ENCODE measurements at places on chromosomes 6 and 20. TPM values are rescaled to one million over a fixed set of nuclear protein-coding genes. Genes with fewer than 3 reads are reported as not detected.

GRCh38 chr6:40135491-40136072 lies 201.3 kb upstream of the MOCS1 start:
- H3K27ac ChIP-seq: no peak overlapping the region
- H3K27me3 ChIP-seq: no peaks in the 10 kb centered on the region
- no peak for DNase-seq
- no peaks in the 10 kb centered on the region for H3K36me3 ChIP-seq
- no peaks in the 10 kb centered on the region for H3K4me1 ChIP-seq

DNA sequence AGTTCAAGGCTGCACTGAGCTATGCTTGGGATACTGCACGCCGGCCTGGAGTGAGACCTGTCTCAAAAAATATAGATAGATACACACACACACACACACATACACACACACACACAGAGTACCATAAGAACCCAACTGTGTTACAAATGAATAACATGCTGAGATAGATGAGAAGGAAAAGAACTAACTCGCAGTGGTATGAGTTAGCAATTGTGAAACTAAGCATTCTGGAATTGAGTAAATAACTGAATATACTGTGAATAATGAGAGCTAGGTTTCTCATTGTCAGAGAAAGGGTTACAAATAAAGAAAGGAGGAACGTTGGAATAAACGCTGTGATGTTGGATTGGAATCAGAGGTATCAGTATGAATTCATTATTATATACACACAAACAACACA lies 14.6 kb upstream of the FAXC start:
- peaks cover 6% of the 10 kb centered on the region for H3K4me1 ChIP-seq
- H3K27me3 ChIP-seq: peaks cover 36% of the 10 kb centered on the region
- no peaks in the 10 kb centered on the region for H3K36me3 ChIP-seq
- DNase-seq: no peak
- H3K27ac ChIP-seq: no peak overlapping the region

- H3K36me3 ChIP-seq: no peaks in the 10 kb centered on the region
- peak overlapping the region; percentile 90 for H3K27ac ChIP-seq
Observed at GRCh38 chr6:29925727-29926412, 16.5 kb upstream of the HLA-A start.

ARFGEF3 gene
- total RNA-seq: 0.03 TPM

DNA sequence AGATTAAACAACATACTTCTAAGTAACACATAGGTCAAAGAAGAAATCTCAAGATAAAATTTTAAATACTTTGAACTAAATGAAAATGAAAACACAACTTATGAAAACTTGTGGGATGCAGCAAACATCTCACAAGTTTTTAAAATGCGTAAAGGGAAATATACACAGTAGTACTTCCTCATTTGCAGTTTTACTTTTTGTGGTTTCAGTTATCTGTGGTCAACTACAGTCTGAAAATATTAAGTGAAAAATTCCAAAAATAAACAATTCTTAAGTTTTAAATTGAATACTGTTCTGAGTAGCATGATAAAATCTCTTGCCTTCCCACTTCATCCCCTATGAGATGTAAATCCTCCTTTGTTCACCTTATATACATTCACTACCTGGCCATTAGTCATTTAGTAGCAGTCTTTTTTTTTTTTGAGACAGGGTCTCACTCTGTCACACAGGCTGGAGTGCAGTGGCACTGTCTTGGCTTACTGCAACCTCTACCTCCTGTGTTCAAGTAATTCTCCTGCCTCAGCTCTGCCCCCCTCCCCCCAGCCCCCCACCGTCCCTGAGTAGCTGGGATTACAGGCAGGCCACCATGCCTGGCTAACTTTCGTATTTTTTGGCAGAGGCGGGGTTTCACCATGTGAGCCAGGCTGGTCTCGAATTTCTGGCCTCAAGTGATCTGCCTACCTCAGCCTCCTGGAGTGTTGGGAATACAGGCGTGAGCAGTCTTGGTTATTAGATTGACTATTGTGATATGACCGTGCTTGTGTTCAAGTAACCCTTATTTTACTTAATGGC lies 154.6 kb upstream of the AHI1 start:
- no peak overlapping the region for H3K4me3 ChIP-seq
- no peaks in the 10 kb centered on the region for H3K27me3 ChIP-seq
- H3K36me3 ChIP-seq: no peaks in the 10 kb centered on the region
- no peak overlapping the region for H3K27ac ChIP-seq

DNA sequence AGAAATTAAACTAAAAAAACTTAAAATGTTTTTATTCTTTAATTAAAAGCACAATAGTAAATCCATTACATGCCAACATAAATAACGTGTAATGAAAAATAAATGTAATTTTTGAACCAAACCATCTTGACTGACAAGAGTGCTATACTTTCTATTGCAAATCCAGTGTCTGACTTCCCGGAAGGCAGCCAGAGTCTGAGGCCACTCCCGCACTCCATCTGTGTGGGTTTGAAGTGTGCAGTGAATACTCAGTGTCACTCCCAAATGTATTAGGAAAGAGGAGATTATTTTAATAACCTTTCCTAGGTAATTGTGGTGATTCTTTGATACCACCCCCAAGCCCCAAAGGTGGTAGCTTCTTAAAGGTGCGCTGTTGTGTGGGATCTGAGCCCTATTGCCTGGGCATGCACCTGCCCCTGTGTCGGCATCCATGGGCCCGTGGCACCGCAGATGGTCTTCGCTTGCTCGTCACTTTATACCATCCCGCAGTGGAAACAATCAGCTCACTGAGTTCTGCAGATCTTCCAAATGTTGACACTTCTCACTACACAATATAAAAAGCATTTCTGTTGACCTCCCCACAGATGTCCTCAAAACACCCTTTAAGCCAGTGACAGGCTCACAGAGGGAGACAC lies 391.2 kb downstream of the THBS2 start:
- no peak overlapping the region for H3K4me3 ChIP-seq
- H3K27me3 ChIP-seq: peaks cover 8% of the 10 kb centered on the region
- no peak for DNase-seq
- no peaks in the 10 kb centered on the region for H3K36me3 ChIP-seq
- H3K4me1 ChIP-seq: peaks cover 3% of the 10 kb centered on the region

- no peak overlapping the region for H3K27ac ChIP-seq
- DNase-seq: no peak
- peaks cover 26% of the 10 kb centered on the region for H3K27me3 ChIP-seq
- H3K4me1 ChIP-seq: no peaks in the 10 kb centered on the region
Observed at GRCh38 chr6:52724042-52724405, 39.3 kb downstream of the GSTA2 start.

TSBP1 gene
- not detected for total RNA-seq

DNA sequence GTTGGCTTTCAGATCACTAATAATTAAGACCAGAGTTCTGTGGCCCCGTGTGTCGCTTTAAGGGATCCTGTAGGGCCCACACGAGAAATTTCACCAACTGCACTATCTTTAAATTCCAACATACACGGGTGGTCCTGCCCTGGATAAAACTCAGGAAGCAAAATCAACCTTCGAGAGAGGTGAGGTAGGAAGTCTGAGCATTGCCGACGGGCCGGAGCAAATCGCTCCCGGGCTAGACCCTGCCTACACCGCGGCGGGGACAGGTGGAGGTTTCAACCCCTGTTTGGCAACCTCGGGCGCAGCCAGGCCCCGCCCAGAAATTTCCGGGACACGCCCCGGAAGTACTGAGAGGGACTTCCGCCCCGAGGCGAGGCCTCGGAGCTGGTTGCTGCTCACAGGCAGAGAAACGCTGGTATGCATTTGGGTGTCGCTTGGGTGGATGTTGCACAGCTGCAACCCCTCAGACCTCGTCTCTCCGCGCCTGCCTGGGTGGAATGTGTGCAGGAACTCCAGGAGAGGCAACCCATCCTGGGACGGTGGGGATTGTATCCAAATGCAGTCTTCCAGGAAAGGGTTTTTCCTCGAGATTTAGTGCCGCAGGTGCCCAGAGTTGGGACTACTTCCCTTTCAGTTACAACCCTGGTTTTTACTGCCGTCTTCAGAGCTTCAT lies 19.9 kb downstream of the ZKSCAN8 start:
- peaks cover 11% of the 10 kb centered on the region for H3K27me3 ChIP-seq
- H3K36me3 ChIP-seq: peaks cover 11% of the 10 kb centered on the region
- peaks cover 6% of the 10 kb centered on the region for H3K4me1 ChIP-seq
- peak overlapping the region; percentile 62 for H3K4me3 ChIP-seq
- DNase-seq: peak; percentile 49
- H3K27ac ChIP-seq: peak overlapping the region; percentile 69

- no peak for DNase-seq
- no peaks in the 10 kb centered on the region for H3K4me1 ChIP-seq
- no peak overlapping the region for H3K27ac ChIP-seq
- no peaks in the 10 kb centered on the region for H3K27me3 ChIP-seq
Observed at GRCh38 chr6:114690625-114691024, 347.8 kb upstream of the HS3ST5 start.

GRCh38 chr6:108501559-108501958 lies 59.2 kb upstream of the FOXO3 start:
- DNase-seq: no peak
- H3K36me3 ChIP-seq: peaks cover 3% of the 10 kb centered on the region
- no peak overlapping the region for H3K27ac ChIP-seq
- H3K4me1 ChIP-seq: no peaks in the 10 kb centered on the region
- no peaks in the 10 kb centered on the region for H3K27me3 ChIP-seq

- H3K36me3 ChIP-seq: peaks cover 2% of the 10 kb centered on the region
- H3K27ac ChIP-seq: no peak overlapping the region
- H3K4me3 ChIP-seq: no peak overlapping the region
- DNase-seq: no peak
- H3K4me1 ChIP-seq: peaks cover 18% of the 10 kb centered on the region
Observed at GRCh38 chr6:30002871-30003270, 58.2 kb upstream of the POLR1H start.

- H3K27ac ChIP-seq: no peak overlapping the region
- no peaks in the 10 kb centered on the region for H3K4me1 ChIP-seq
- H3K36me3 ChIP-seq: no peaks in the 10 kb centered on the region
- no peak for DNase-seq
- H3K27me3 ChIP-seq: no peaks in the 10 kb centered on the region
Observed at GRCh38 chr6:147699637-147700036, 191.1 kb downstream of the SAMD5 start.

- no peaks in the 10 kb centered on the region for H3K27me3 ChIP-seq
- DNase-seq: no peak
- H3K4me3 ChIP-seq: no peak overlapping the region
- H3K4me1 ChIP-seq: no peaks in the 10 kb centered on the region
Observed at GRCh38 chr6:84403545-84403944, 176.1 kb upstream of the CEP162 start.

- H3K4me1 ChIP-seq: peaks cover 2% of the 10 kb centered on the region
- peak overlapping the region; percentile 70 for H3K27ac ChIP-seq
- no peaks in the 10 kb centered on the region for H3K36me3 ChIP-seq
- no peak for DNase-seq
Observed at GRCh38 chr20:52824494-52825216, 147.5 kb upstream of the TSHZ2 start.

RPS6KA2 gene
- 5.9 TPM for total RNA-seq

- no peak overlapping the region for H3K4me3 ChIP-seq
- peaks cover 4% of the 10 kb centered on the region for H3K27me3 ChIP-seq
- DNase-seq: no peak
Observed at GRCh38 chr6:144951730-144952437, 666.7 kb downstream of the UTRN start.

- no peak overlapping the region for H3K27ac ChIP-seq
- H3K27me3 ChIP-seq: peaks cover 13% of the 10 kb centered on the region
- peaks cover 14% of the 10 kb centered on the region for H3K4me1 ChIP-seq
- H3K4me3 ChIP-seq: no peak overlapping the region
Observed at GRCh38 chr20:3749087-3749688, 16.7 kb downstream of the HSPA12B start.

GRCh38 chr6:38284802-38285394 lies 354.8 kb downstream of the BTBD9 start:
- H3K4me1 ChIP-seq: peaks cover 5% of the 10 kb centered on the region
- no peak for DNase-seq
- no peak overlapping the region for H3K4me3 ChIP-seq
- no peak overlapping the region for H3K27ac ChIP-seq

- no peaks in the 10 kb centered on the region for H3K36me3 ChIP-seq
- no peaks in the 10 kb centered on the region for H3K4me1 ChIP-seq
- H3K4me3 ChIP-seq: no peak overlapping the region
- no peak for DNase-seq
- peaks cover 9% of the 10 kb centered on the region for H3K27me3 ChIP-seq
Observed at GRCh38 chr6:106856227-106856874, 118.2 kb downstream of the CD24 start.

DNA sequence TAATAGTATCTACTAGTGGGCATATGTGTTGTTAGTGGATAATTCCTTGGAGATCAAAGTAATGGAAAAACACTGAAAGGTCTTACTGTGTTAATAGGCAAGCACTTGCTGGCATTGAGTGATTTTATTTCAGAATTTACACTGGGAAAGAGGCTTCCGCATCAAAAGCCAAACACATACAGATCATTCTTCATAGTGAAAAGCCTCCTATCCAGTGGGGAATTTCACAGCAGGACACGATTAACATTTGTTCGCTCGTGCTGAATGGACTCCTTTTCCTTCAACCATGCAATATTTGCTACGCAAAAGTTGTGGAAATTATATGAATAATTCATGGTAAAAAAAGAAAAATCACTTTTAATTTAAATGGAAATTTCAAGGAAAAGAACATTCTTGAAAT lies 26.4 kb downstream of the GABRR1 start:
- no peak overlapping the region for H3K4me3 ChIP-seq
- no peak for DNase-seq
- H3K4me1 ChIP-seq: no peaks in the 10 kb centered on the region

- peaks cover 34% of the 10 kb centered on the region for H3K27me3 ChIP-seq
- no peaks in the 10 kb centered on the region for H3K36me3 ChIP-seq
- H3K27ac ChIP-seq: no peak overlapping the region
- H3K4me3 ChIP-seq: no peak overlapping the region
Observed at GRCh38 chr6:167739721-167740475, 86.8 kb upstream of the AFDN start.

- no peaks in the 10 kb centered on the region for H3K36me3 ChIP-seq
- peaks cover 5% of the 10 kb centered on the region for H3K27me3 ChIP-seq
- no peak overlapping the region for H3K27ac ChIP-seq
- H3K4me3 ChIP-seq: no peak overlapping the region
- no peak for DNase-seq
Observed at GRCh38 chr6:154399097-154399496, 42.5 kb upstream of the IPCEF1 start.

DNA sequence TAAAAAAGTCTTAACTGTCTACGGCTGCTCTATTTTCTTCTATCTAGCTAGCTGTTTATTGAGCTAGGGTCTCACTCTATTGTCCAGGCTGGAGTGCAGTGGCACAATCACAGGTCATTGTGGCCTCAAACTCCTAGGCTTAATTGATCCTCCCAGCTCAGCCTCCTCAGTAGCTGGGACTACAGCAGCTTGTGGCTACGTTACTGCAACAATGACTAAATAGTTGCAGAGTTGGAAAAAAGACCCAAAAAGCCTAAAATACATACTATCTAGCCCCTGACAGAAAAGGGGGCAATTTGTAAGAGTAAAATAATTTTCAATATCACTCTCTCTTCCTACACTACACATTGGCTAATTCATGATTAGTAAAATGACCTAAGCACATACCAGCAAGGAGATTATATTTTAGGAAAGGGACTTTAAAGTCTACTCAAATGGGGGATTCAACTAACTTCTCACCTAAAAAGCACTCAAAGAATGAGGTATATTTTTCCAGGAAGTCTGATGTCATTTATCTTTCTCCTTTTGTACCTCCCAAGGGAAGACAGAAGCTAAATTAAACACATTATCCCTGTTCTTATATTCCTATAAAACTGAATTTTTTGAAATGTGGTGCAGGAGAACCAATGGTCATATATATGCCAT lies 82.8 kb downstream of the ZMYND8 start:
- no peaks in the 10 kb centered on the region for H3K27me3 ChIP-seq
- H3K36me3 ChIP-seq: peaks cover 2% of the 10 kb centered on the region
- no peak for DNase-seq
- peak overlapping the region; percentile 84 for H3K27ac ChIP-seq
- H3K4me1 ChIP-seq: peaks cover 12% of the 10 kb centered on the region

- no peaks in the 10 kb centered on the region for H3K27me3 ChIP-seq
- no peak for DNase-seq
- H3K4me1 ChIP-seq: no peaks in the 10 kb centered on the region
- no peak overlapping the region for H3K27ac ChIP-seq
- H3K4me3 ChIP-seq: no peak overlapping the region
- H3K36me3 ChIP-seq: no peaks in the 10 kb centered on the region
Observed at GRCh38 chr6:103872678-103873077, 987.0 kb downstream of the HACE1 start.

GTSF1L gene
- not detected for total RNA-seq

Measured in T-helper 17 cell (primary cell).